ENCODE measurements at places on chromosomes 3 and 15.

GRCh38 chr3:69309814-69310213 lies 76.1 kb downstream of the FRMD4B start:
- DNase-seq = no peak

DNA sequence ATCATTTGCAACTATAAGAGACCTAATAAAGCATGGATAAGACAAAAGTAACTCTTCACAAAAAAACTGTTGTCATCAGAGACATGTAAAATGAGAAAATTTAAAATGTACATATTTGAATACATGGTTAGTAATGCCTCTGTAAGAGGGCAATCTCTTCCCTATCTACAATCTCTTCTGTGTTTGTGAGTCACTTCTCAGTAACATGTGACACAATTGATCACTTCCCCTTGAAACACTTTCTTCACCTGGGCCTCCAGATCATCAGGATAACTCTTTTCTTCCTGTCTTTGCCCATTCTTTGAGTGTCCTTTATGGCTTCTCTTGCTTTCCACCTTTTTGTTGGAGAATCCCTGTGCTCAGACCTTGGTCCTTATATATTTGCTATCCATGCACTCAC lies 50.4 kb downstream of the TFDP2 start:
- DNase-seq = peak; percentile 12

DNA sequence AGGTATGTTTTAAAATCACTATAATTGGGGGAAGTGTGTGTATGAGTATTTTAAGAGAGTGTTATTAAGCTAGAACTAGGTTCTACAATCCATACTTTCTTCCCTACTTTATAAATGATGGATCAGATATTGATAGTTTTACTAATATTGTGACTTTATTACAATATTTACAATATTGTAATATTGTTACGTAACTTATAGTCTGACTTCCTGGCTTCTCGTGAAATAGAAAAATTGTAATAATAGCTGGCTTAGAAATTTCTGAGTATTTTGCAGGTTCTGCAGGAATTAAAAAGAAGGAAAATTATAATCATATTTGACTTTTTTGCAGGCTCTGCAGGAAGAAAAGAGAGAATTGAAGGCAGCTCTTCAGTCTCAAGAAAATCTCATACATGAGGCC lies 60.0 kb downstream of the CEP63 start:
- DNase-seq = no peak

- no peak for DNase-seq
Measured at GRCh38 chr3:53680028-53680427, 166.2 kb downstream of the CHDH start.

DNA sequence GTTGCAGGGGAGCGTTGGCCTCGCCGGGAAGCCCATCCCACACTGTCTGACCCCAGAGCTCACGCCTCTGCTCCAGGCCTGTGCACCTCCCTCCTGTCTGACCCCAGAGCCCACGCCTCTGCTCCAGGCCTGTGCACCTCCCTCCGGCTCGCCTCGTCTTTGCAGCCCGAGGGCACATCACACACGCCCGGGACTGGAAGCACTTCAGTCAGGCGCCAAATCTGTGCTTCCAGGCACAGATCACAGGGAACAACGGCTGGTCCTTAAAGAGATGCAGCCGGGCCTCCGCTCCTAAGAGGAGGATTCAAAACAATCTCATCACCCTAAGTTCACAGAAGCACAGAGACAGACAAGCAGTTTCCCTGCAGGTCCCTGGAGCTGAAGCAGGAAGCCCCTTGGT lies 103.0 kb upstream of the RPL32 start:
- DNase-seq = no peak

- no peak for DNase-seq
Measured at GRCh38 chr15:29914511-29914926, 92.3 kb upstream of the TJP1 start.

- no peak for DNase-seq
Measured at GRCh38 chr3:172151651-172152649, 112.6 kb downstream of the FNDC3B start.

GRCh38 chr15:51232581-51232980 lies 105.8 kb downstream of the CYP19A1 start:
- no peak for DNase-seq

DNA sequence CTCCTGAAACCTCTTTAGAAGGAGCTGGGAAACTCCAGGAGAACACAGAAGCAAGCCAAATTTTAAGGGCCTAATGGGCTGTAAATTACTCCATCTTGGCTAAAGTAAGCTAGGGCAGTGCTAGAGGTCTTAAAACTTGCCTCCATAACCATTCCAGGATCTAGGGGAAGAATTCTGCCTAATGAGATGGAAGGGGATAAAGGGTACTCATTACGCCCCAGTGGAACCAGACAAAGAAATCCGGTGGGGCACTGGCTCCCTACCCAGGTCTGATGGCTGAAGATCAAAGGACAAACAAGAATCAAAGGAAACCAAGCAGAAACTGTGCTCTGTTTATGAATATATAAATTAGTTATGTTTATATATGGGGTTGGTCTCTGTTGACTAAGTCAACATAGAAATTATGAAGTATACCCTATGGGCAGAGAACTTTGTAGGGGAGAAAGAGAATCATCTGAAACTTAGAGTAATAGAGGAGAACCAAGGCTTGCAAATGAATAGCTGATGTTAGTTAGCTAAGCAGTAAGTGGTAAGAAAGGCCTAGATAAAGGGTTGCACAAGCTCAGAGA lies 57.8 kb downstream of the NCEH1 start:
- DNase-seq = no peak

DNA sequence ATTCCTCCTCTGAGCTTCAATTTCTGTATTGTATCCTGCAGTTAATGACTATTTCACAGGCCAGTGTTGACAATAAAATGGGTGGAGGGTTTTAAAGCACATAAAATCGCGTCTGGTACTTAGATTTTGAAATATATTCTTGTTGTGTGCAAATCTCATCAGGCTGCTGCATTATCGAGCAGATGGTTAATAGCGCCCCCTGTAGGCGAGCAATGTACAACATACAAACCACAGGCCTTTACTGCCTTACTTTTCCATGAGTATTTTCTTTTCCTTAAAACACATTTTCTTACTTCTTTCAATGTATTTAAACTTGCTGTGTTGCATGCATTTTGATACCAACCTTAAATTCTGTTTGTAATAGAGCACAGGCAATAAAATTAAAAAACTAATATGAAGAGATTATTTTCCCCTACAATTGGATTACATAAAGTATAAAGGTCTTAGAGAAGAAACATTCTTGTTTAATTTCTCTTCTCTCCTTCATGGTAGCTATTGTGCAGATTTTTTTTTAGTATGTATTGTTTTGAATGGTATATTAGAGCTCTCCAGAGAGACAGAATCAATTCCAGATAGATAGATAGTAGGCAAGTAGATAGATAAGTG lies 608.4 kb downstream of the CADM2 start:
- DNase-seq = peak; percentile 9

GRCh38 chr3:119937229-119937628 lies 155.3 kb downstream of the NR1I2 start:
- DNase-seq = no peak

DNA sequence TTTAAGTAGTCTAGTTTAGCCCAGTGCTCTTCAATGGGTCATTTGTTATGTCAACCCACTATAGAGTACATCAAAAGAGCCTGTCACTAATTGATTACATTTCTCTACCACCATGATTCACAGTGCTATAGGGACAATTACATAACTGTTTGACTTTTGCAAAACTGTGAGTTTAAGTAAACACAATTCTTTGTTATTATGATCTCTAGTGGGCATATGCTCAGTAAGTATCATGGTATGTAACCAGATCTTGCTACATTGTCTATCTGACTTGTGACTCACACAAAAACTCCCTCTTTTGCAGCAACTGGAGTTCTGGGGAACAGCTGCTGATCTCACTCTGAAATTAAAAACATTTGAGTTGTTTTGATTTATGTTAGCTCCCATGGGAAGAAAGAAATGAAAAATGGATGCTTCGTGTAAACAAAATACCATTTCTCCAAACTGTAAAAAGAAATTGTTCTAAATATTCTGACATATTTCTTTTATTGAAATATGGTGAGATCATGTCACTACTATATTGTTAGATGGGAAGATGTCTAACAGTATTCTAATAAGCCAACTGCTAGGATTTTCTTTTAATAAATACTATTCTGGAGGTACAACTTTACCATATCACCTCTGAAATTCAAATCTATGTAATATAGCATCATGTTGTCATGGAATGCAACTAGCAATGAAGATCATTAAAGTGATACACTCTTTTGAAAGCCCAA lies 470.4 kb downstream of the ROBO1 start:
- DNase-seq = peak; percentile 11

GRCh38 chr3:53223541-53223966 lies 32.3 kb downstream of the TKT start:
- no peak for DNase-seq

DNA sequence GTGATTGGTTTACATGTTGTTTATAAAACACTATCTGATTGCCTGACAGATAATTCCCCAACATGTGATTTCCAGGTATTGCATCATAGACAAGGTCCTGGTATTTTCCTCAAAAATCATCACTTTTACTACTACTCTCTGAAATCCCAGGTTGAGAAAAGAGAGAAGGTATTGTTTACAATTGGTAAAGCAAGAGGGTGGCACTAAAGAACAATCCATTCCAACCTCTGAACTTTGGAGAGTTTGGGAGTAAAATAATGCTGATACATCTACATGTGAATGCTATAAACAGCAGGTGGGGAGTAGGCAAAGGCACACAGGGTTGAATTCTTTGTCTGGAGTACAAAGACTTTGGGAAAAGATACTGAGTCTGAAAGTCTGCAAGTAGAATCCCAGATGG lies 134.2 kb downstream of the WDR72 start:
- no peak for DNase-seq

- no peak for DNase-seq
Measured at GRCh38 chr3:27607370-27607769, 114.8 kb downstream of the EOMES start.

GRCh38 chr15:68224546-68225250 lies 4.8 kb downstream of the CLN6 start:
- DNase-seq = no peak

GRCh38 chr15:38054488-38054887 lies 120.0 kb downstream of the TMCO5A start:
- DNase-seq = no peak

GRCh38 chr3:68974711-68975110 lies 38.8 kb downstream of the EOGT start:
- DNase-seq = no peak

DNA sequence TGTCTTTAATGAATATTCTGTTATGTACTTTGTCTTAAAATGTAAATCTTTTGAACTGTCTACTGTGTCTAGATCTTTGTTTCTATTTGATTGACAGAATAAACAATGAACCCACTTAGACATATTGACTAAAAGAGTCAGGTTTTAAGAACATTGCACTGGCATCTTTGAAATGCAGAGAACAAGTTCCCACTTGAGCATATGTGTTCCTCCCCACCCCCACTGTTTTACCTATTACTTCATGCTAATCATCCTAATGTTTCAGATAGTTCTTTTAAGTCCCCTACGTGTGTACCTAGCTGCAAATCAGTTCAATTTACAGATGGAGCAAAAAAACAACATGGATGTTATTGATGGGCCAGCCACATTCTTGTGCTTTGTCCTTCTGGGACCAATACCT lies 11.7 kb upstream of the TCF12 start:
- DNase-seq = no peak

DNA sequence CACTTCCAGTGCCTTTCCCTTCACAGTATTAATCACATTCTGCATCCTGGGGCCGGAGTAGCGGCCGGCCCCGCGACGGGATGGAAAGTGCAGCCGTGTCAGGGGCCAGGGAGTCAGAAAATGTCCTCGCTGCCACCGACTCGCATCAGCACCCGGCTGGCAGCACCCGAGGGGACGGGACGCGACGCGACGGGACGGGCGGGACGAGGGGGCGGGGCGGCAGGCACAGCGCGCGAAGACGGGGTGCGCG lies 353 bp downstream of the ATG3 start:
- DNase-seq = peak; percentile 51

DNA sequence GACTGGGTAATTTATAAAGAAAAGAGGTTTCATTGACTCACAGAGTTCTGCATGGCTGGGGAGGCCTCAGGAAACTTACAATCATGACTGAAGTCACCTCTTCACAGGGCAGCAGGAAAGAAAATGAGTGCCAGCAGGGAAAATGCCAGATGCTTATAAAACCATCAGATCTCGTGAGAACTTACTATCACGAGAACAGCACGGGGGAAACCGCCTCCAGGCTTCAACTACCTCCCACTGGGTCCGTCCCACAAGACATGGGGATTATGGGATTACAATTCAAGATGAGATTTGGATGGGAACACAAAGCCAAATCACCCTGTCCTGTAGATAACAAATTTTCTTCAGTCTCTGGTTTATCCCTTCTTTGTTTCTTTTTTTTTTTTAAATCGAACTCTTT lies 31.0 kb upstream of the AVEN start:
- DNase-seq = no peak

GRCh38 chr3:48848816-48849515 lies 1.3 kb upstream of the PRKAR2A start:
- no peak for DNase-seq

GRCh38 chr15:31869686-31870307 lies 160.5 kb upstream of the CHRNA7 start:
- DNase-seq = no peak

GRCh38 chr15:41465822-41466421 lies 27.8 kb upstream of the ITPKA start:
- no peak for DNase-seq

DNA sequence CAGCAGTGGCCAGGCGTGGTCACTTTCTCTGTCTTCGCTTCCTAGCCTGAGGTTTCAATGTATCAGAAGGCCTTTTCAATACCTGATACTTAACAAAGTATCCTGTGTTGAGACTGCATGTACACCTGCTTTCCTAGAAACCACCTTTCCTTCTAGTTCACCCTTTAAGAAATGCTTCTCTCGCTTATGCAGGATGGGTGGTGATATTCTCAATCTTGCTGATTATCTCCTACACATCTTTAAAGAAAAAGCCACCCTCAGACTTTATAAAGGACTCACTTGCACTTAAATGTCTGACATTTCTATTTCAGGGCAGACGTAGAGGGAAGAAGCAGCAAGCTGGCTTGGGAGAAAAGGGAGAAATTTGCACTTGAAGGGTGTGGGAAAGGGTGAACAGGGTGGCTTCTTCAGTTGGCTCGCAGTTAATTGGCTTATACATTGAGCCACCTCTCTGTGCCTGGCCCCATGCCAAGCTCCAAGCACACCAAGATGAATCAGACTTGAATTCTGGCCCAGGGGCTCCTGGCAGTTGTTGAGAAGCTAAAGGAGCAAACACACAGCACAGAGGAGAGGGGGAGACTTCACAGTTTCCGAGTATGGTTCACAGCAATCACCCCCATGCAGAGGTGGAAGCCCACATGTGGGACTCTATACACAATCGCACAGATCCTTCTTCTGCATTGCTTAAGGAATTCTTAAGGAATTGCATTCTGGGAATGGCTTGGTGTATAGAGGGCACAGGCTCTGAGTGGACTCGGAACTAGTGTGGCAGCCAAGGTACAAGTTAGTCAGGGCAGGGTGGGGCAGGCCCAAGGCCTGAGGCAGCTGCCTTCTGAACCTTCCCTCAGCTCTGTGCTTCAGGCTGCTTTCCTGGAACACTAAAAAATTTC lies 1.3 kb downstream of the ARL6IP5 start:
- DNase-seq = peak; percentile 45

GRCh38 chr15:52337198-52337853 lies 41.7 kb upstream of the MYO5C start:
- peak; percentile 26 for DNase-seq
